HuH-7.5 (cell line): ENCODE measurements at places on chromosomes 3 and 15.

- DNase-seq = no peak
Observed at GRCh38 chr3:72821161-72821781, 27.0 kb downstream of the SHQ1 start.

DNA sequence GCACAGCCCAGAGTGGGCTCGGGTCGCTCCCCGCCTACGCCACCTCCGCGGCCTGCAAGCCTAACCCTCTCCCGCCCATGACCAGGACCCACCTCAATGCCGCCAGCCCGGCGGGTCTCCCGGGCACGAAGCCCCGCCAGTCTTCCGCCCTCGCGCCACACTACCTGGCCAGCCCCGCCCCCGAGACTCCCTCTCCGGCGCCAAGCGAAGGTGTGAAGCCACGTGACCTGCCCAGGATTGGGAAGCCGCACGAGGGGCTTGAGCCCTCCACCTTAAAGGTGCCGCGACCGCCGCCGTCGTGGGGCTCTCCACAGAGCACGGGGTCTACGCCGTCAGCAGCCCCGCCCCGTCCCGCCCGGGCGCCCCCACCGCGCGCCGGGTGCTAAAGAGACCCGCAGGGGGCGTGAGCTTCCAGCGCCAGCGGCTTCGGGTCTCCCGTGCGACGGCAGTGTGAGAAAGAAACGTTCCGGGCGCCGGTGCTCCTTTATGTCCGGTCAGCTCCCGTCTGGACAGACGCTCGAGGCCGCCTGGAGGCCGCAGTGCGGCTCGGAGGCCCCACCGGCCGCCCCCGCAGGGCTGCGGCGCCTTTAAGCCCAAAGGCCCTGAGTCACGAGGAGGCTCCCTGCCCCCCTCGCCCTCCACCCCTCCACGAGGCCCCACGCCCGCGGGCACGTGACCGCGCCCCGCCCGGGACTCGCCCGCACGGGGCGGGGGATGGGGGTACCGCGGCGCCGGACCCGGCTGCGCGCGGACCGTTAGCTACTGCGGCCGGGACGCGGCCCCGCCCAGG is at the start of gene CPEB1:
Gene CPEB1, minus strand, starts transcription at position 319 of the 790 bp plus-strand sequence. CDS start 18,904 bp downstream, outside the sequence.
- no peak for DNase-seq

DNA sequence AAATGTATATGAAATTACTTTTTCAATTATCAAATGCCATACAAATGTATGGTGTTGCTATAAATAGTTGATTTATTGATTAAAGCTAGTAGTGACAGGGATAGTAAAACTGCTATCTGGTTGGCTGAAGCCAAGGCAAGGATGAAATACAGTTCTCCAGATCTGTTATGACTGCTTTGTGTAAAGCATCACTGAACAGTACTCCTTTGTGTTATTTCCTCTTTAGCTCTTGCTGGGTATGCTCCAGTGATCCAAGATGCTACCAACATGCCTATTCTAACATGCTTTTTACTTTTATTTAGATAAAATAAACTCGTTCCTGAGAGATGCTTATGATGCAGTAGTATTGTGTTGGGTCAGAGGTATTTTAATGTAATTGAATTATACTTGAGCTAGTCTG is 12.4 kb upstream of the UBR1 start:
- DNase-seq = no peak

DNA sequence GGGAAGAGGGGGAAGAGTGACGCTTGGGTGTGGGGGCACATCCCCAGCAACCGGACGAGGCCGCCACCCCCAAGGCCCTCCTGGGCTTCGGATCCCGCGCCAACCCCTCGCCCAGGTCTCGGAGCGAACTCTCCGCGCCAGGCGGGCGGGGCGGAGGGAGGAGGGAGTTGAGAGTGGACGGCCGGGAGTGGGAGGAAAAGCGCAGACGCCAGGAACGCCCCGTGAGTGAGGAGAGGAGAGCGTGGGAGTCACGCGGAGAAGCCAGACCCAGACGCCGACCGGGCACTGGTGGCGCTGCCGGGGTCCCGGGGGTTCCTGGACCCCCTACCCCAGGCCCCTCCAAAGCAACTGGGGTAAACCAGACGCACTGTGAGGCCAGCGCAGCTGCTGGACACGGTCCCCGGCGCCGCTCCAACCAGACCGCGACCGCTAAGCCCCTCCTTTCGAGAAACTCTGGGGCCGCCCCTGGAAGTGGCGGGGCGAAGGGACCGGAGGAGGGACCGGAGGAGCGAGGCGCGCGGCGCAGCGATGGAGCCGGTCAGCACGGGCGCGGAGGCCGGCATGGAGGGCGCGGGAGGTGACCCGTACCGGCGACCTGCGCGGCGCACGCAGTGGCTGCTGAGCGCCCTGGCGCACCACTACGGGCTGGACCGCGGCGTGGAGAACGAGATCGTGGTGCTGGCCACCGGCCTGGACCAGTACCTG is at the start of gene EFCC1:
Gene EFCC1, plus strand, starts transcription at position 204 of the 705 bp plus-strand sequence. Its CDS starts 325 bp downstream, at position 529.
- DNase-seq = no peak

GRCh38 chr3:98555025-98555379 is 23.2 kb downstream of the GPR15 start:
- DNase-seq = no peak

DNA sequence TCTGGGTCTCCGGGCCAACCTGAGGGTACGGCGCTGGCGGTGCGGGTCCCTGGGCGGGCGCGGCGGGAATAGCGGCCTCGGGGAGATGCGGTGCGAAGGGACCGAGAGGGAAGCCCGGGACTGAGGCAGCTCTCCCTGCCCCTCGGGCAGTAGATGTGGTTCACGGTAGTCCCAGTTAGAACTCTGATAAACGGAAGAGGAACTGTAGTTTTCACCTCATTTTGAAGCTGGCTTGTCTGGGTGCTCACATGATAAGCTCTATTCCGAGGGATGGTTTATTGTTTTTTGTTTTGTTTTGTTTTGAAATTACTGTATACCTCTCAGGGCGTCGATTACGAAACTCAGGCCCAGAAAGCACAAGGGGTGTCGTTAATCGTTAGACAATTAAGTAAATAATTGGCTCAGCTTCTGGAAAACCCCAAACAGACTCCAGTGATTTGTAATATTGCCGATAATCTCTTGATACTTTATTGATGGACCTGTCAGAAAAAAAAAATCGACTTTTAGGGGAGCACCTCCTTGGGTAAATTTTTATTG is 413 bp downstream of the NUSAP1 start:
- no peak for DNase-seq

GRCh38 chr3:36282766-36283165 is 97.5 kb upstream of the STAC start:
- DNase-seq = no peak

GRCh38 chr3:174620138-174620537 is 239.0 kb upstream of the NAALADL2 start:
- DNase-seq = no peak

- DNase-seq = no peak
Observed at GRCh38 chr3:185290266-185290665, 36.4 kb upstream of the EHHADH start.

DNA sequence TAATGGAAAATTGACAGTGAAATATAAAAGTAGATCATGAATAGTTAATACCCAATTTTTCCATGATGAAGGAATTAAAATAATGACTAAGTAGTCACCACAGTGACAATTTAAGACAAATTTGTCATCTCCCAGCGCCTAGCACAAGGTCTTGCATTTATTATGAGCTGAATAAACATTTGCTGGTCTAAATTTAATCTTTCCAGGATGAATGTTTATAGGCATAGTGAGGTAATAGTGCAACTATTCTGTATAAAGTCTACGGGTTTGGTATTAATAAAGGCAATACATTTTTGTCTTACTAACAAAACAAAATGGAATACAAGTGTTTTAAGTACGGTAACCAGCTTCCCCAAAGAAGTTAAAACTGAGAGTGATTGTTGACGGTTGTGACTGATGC is 209.3 kb downstream of the CD47 start:
- DNase-seq = no peak

DNA sequence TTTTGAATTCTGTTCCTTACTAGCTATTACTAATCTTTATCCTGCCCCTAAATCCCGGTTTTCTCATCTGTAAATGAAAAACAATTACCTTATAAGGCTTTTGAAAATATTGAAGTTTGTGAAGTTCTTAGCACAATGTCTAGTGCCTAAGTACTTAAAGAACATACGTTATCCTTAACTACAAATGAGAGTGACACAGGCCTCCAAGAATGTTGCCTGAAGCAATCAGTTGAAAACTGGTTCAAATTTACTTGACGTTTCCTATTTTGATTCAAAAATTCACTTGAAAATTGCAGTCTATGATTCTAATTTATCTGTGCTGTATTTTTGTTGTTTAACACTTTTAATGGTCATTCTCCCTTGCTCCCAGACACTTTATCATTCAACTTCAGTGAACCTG is 3.2 kb downstream of the SENP7 start:
- no peak for DNase-seq

GRCh38 chr3:66378256-66378655 is 122.6 kb downstream of the LRIG1 start:
- DNase-seq = no peak

DNA sequence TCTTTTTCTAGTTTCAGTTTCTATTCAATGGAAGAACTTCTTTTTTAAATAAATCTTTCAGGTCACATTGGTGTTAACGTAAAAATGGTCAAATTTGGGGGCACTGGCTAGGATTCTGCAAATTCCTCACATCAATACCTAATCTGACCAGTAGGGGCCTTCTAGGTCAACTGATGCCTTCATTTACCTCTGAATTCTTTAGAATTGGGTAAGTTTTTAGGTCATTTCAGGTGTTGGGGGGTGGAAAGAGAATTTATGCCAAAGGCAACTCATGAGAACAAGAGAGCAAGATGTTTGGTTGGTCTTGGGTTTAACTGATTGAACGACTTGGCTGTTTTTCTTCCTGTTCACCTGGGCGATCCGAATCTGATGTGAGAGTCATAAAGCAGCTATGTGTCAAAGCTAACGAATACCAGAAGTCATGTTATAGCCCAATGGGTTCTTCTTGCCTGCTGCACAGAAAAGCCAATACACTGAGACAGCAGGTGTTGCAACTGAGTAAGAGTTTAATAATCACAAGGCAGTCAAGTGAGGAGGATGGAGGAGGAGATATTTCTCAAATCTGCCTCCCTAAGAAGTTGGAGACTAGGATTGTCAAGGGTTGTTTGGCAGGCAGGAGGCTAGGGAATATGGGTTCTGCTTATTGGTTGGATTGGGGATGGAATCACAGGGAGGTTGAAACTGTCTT is 15.3 kb downstream of the LRRC49 start:
- DNase-seq = no peak

DNA sequence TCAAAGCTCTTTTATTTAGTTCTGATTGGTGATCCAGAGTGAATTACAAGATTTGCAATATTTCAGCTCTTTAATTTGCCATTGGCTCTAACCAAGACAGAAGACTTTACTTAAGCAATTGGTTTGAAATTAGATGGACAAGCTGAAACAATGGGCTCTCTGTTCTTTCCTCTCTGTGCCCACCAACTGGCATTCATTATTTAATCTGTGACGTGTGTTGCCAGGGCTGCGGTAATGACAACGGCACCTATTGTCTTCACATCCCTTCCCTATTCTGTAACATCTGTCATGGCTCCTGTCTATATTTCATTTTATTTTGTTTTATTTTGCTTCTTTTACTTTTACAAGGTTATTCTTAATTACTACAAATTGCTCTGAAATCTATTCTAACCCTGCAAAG is 33.9 kb downstream of the PLD1 start:
- no peak for DNase-seq

GRCh38 chr3:43286841-43287499 is 630 bp downstream of the SNRK start:
- DNase-seq = peak; percentile 60

GRCh38 chr3:107221856-107222255 is 155.4 kb upstream of the CCDC54 start:
- no peak for DNase-seq

GRCh38 chr15:51160484-51160883 is 65.8 kb upstream of the TNFAIP8L3 start:
- no peak for DNase-seq

DNA sequence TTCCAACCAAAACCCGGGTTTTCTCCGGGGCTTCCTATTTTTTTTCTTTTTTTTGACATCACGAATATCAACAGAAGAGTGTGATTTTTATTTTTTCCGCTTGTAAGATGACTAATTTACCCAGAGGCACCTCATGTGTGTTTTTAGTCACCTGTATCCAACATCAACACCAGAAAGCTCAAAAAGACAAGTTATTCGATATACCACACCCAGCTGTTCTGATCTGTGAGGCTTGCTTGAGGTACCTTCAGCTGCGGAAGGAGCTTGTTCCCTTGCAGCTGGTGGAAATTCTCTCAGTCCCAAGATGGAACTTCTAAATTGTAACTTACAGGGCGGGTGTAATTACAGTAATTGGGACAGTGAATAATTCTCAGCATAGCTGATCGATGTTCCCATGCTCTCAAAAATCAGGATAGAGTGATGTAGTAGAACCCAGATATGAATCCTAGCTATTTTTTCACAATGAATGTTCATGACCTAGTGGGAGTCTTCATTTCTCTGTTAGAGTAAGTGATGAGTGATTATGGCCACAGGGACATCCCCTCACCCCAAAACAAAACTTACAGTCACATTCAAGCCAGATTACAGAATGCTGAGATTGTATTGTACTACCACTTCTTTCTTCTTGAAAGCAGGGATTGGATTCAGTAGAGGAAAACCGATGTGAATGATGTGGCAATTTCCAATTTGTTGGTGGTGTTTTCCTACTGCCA is 232.1 kb downstream of the AGBL1 start:
- DNase-seq = no peak

- DNase-seq = no peak
Observed at GRCh38 chr15:80447077-80447476, 42.9 kb downstream of the ARNT2 start.

GRCh38 chr3:132064114-132064513 is 29.3 kb upstream of the CPNE4 start:
- no peak for DNase-seq

- no peak for DNase-seq
Observed at GRCh38 chr3:31962801-31963205, 18.3 kb downstream of the OSBPL10 start.

- no peak for DNase-seq
Observed at GRCh38 chr3:173709026-173709425, 311.5 kb downstream of the NLGN1 start.

DNA sequence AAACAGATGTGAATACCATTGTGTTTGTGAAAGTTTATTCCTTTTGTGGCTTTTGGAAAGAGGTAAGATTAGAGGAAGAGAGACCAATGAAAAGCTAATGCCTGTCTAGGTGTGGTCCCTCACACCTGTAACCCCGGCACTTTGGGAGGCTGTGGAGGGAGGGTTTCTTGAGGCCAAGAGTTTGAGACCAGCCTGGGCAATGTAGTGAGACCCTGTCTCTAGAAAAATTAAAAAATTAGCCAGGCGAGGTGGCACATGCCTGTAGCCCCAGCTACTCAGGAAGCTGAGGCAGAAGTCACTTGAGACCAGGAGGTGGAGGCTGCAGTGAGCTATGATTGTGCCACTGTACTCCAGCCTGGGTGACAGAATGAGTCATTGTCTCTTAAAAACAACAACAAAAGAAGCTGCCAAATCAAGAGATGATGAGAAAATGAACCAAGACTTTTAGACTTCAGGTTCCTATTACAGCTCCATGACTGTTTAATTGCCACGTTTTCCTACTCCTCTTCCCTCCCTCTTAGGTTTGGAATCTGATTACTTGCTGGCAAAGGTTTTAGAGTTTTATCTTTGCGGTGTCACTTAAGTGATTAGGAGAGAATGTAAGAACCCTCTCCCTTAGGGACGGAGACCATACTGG is 68.7 kb downstream of the CGNL1 start:
- no peak for DNase-seq

GRCh38 chr3:147740928-147741327 is 331.8 kb downstream of the ZIC1 start:
- no peak for DNase-seq

GRCh38 chr3:55690177-55690576 is 203.1 kb upstream of the WNT5A start:
- DNase-seq = no peak

- DNase-seq = no peak
Observed at GRCh38 chr3:102712896-102713295, 278.1 kb downstream of the ZPLD1 start.
